ENCODE measurements at places on chromosomes 13 and 19.

- DNase-seq = no peak
These were observed 31.8 kb downstream of the TPP2 start for GRCh38 chr13:102628559-102628958.

DNA sequence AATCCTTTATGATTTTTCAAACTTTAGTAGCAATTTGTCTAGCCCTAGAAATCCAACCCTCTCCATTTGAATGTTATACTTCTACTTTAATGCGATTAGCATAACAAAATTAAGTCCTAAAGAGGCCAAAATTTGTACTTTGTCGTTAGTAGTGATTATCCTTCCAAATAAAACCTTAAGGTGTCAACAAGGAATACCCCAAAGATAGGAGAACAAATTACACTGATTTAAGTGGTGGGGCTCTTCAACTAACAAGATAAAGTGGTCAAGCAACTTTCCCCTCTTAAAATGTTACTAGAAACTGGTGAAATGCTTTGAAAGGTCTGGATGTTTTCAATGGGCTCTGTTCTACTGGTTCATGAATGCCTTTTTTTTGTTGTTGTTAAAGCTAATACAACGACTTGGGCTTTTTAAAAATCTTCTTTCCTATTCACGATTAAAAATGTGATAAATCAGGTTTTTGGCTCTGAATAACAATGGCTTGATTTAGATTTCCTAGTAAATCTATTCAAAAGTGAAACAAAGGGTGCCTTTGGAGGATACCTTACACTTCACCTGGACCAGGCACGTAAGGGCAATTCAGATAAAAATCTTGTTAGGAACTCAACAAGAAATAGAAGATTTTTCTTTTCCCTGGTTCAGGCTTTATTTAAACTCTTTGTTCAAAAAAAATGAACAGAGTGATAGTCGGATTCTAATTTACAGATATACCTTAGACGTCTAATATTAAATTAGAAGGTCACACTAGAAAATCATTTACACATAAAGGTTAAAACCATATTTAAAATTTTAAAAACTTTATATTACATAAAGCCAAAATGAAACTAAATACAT lies 3.1 kb downstream of the SOX21 start:
- DNase-seq = no peak

DNA sequence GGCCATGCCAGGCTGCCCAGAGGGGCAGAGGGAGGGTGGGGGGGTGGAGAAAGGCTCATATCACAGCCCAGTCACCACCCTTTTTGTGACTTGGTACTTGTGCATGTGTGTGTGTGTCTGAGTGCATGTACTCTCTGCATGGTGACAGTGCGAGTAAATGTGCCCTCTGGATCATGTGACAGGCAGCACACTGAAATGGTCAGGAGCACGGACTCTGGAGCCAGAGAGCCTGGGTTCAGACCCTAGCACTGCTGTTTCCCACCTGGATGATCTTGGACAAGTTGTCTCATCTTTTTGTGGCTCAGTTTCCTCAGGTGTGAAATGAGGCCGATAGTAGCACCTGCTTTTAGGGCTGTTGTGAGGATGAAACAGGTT lies 2.0 kb downstream of the CIC start:
- DNase-seq = no peak

GRCh38 chr19:10521461-10522171 lies 4.4 kb upstream of the S1PR5 start:
- no peak for DNase-seq

DNA sequence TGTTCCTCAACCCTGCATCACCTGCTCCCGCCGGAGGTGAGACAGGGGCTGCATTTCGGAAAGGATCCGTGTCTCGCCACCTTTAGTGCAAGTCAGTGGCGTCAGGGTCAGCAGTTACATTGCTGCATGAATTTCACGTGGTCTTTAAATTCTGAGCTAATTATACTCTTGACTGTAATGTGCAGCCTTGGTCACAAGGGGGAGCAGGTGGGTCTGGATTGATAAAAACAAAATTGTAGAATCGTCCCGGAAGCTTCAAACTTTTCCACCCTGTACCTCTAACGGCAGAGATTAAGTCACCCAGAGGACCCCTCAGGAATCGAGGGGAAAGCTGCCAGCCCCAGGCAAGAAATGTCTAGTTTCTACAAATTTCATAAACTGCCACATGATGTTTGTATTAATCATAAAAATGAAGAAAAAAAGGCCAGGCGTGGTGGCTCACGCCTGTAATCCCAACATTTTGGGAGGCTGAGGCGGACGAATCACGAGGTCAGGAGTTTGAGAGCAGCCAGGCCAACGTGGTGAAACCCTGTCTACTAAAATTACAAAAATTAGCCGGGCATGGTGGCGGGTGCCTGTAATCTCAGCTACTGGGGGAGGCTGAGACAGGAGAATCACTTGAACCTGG lies 20.2 kb downstream of the BBC3 start:
- DNase-seq = peak; percentile 71

- DNase-seq = no peak
These were observed 93.9 kb downstream of the TSHZ3 start for GRCh38 chr19:31255174-31255799.

- DNase-seq = peak; percentile 43
These were observed 33.2 kb upstream of the STARD13 start for GRCh38 chr13:33318744-33319143.

- DNase-seq = no peak
These were observed 57.1 kb upstream of the RANBP3 start for GRCh38 chr19:6035026-6035425.

DNA sequence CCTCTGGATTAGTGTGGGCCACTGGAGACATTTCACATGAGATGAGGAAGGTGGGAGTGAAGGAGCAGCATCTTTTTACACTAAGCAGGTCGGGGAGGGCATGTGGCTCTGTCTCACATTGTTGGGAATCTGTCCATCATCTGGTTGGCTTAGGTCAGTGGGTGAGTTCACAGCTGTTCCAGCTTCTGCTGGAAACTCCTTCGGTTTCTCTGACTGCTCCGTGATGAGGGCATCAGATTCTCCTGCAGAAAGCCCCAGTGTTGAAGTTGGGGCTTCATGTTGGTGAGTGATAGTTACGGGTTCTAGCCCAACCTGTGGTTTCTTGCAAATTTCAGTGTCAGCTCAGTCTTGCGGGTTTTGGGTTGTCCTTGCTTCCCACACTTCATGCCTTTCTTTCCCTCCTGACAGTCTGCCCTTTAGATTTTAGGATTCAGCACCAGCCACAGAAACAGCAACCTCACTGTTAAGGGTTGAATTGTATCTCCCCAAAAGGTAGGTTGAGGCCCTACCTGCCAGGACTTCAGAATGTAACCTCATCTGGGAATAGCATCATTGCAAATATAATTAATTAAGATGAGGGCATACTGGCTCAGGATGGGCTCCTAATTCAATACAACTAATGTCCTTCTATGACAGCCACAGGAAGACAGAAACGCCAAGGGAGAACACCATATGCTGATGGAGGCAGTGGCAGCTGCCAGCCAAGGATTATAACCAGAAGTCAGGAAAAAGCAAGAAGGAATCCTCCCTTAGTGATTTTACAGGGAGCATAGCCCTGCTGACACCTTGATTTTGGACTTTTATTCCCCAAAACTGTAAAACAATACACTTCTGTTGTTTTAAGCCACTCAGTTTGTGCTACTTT lies 7.6 kb upstream of the ALOX5AP start:
- no peak for DNase-seq

GRCh38 chr13:46647512-46648065 lies 94.6 kb downstream of the LRCH1 start:
- no peak for DNase-seq

- no peak for DNase-seq
These were observed 172.8 kb downstream of the KATNAL1 start for GRCh38 chr13:30134578-30134977.

DNA sequence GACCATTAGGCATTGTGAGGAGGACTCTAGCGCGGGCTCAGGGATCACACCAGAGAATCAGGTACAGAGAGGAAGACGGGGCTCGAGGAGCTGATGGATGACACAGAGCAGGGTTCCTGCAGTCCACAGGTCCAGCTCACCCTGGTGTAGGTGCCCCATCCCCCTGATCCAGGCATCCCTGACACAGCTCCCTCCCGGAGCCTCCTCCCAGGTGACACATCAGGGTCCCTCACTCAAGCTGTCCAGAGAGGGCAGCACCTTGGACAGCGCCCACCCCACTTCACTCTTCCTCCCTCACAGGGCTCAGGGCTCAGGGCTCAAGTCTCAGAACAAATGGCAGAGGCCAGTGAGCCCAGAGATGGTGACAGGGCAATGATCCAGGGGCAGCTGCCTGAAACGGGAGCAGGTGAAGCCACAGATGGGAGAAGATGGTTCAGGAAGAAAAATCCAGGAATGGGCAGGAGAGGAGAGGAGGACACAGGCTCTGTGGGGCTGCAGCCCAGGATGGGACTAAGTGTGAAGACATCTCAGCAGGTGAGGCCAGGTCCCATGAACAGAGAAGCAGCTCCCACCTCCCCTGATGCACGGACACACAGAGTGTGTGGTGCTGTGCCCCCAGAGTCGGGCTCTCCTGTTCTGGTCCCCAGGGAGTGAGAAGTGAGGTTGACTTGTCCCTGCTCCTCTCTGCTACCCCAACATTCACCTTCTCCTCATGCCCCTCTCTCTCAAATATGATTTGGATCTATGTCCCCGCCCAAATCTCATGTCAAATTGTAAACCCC lies 2.8 kb upstream of the CEACAM5 start:
- no peak for DNase-seq

DNA sequence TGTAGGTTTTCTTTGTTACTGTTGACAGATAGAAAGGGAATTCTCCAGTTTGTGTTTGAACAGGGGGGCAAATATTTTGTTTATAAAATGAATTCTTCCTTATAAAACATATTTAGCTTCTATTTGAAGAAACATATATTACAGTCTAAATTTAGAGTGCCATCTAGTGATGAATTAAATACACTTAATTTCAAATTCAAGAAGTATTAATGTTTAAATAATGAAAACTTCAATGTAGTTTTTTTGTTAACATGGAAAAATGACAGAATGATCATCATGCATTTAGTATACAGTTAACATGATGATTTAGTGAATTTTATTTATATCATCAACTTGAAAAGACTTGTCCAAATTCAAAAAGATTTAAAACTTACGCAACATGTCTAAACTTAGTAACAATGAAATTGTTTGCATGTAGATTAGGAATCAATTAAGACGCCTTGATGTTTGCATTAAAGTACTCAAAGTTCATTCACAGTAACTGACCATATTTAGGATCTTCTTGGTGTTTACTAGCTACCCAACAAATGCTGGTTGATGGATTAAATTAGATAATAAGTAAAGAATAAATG lies 765.9 kb upstream of the SLITRK1 start:
- DNase-seq = no peak

DNA sequence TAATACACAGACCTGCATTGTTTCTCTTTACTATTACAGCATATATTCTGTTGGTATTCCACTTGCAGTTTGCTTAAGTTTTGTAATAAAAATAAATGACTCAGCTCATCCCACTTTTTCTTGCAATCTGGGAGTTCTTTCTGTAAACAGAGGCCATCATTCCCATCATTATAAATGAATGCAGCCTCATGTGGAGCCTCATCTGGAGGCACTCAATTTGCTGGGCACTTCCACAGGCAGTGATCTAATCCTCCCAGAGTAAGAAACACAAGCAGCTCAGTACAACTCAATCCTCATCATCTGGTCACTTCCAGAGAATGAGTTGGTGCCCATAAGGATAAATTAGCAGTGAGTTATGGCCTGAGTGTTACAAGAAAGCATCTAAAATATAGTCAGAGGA lies 2801.9 kb downstream of the PCDH9 start:
- no peak for DNase-seq

DNA sequence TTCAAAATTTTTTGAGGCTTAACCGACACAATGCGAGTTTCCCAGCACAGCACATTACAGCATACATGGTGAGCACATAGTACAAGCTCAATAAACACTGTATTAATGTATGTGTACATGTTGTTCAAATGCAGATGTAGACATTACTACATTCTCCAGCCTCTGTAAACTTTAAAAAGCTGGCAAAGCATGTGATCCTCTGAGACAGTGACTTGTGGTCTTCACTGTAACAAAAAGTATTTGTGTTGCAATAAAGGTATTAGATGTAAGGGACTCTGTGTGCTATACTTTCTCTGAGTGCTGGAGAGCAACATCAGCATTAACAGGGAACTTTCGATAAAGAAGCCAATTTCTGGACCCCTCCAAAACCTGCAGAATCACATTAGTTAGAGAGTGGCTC lies 46.4 kb upstream of the ZNF254 start:
- peak; percentile 25 for DNase-seq

DNA sequence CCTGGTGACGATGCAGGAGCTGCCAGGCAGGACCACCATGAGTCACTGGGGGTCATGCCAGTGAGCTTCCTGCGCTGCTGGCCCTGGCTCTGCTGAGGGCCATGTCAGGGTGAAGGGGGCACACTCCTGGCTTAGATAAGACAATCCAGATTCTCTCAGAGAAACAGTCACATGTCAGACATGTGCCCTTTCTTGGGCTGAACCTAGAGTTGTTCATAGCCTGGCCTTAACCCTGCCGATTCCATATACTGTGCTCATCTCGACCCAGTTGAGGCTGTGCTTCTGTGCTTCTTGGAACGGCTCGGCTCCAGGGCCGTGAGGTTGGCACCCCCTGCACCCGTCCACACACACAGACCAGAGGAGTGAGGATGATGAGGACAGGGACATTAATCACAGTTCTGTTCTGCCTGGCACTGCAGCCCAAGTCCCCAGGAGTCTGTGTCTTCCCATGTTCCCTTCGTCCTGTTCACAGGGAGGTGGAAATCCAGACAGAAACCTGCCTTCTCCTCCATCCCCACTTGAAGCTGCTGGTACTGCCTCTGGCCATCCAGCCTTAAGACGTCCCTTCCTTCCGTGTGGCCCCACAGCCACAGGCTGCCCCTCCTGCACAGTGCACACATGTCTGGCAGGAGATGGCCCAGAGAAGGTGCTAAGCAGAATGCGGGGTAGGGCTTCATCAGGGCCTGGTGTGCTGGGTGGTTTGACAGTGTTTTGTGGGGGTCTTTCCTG lies 50.0 kb downstream of the LYL1 start:
- DNase-seq = no peak
